ENCODE measurements at places on chromosomes 7 and 10. TPM values are rescaled to one million over a fixed set of nuclear protein-coding genes. Genes with fewer than 3 reads are reported as not detected.

GRCh38 chr7:138092486-138093028 is 16.3 kb downstream of the AKR1D1 start:
- no peak for DNase-seq
- H3K4me3 ChIP-seq = no peak overlapping the region
- H3K36me3 ChIP-seq = no peaks in the 10 kb centered on the region
- H3K27ac ChIP-seq = no peak overlapping the region
- H3K4me1 ChIP-seq = no peaks in the 10 kb centered on the region

DNA sequence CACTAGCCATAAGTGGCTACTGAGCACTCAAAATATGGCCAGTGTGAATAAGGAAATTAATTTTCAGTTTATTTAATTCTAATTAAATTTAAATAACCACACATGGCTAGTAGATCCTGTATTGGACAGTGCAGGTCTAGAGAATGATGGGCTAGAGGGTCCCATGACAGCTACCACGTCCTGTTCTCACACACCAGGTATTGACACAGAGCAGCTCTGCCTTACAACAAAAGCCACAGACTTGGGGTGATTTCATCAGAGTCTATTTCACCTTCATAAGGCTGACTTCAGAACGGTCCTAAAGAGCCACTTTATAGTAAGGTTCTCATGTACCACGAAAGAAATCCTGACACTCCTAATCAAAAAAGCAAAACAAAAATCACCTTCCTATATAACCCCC is 111.3 kb downstream of the UBE2H start:
- H3K4me3 ChIP-seq = no peak overlapping the region
- H3K36me3 ChIP-seq = peaks cover 18% of the 10 kb centered on the region
- H3K4me1 ChIP-seq = peaks cover 45% of the 10 kb centered on the region
- no peak overlapping the region for H3K27ac ChIP-seq

The LEP gene
- total RNA-seq = not detected

The HTR5A gene
- total RNA-seq = not detected

GRCh38 chr10:119750391-119751230 is 24.8 kb downstream of the INPP5F start:
- peaks cover 5% of the 10 kb centered on the region for H3K4me1 ChIP-seq
- H3K27me3 ChIP-seq = no peaks in the 10 kb centered on the region
- H3K36me3 ChIP-seq = no peaks in the 10 kb centered on the region
- H3K4me3 ChIP-seq = no peak overlapping the region
- no peak for DNase-seq

DNA sequence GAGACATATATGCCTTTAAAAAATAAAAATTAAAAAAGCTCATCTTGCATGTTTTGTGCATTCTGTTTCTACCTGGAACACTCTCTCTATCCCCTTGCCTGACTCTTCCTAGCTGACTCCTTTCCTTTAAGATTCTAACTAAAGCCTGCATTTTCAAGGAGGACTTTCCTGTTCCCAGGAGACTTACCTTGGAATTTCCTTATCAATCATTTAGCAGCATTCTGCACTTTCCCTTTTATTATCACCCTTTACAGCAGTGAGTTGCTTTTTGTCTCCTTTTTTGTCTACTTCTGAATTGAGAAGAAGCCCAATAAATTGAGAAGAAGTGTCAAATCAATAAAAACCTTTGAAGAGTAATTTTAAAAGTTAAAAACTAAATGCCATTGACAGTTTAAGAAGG is 142.2 kb upstream of the TMEM196 start:
- no peaks in the 10 kb centered on the region for H3K27me3 ChIP-seq
- no peak overlapping the region for H3K4me3 ChIP-seq
- no peak overlapping the region for H3K27ac ChIP-seq
- H3K36me3 ChIP-seq = no peaks in the 10 kb centered on the region

GRCh38 chr10:34473174-34474008 is 341.7 kb downstream of the PARD3 start:
- no peak overlapping the region for H3K4me3 ChIP-seq
- no peak for DNase-seq
- H3K36me3 ChIP-seq = no peaks in the 10 kb centered on the region
- H3K27me3 ChIP-seq = no peaks in the 10 kb centered on the region

The FAM25C gene
- not detected for total RNA-seq

- H3K36me3 ChIP-seq = no peaks in the 10 kb centered on the region
- DNase-seq = no peak
- H3K4me1 ChIP-seq = peaks cover 73% of the 10 kb centered on the region
- no peaks in the 10 kb centered on the region for H3K27me3 ChIP-seq
- H3K4me3 ChIP-seq = no peak overlapping the region
Observed at GRCh38 chr10:132541601-132542011, 4.0 kb downstream of the INPP5A start.

DNA sequence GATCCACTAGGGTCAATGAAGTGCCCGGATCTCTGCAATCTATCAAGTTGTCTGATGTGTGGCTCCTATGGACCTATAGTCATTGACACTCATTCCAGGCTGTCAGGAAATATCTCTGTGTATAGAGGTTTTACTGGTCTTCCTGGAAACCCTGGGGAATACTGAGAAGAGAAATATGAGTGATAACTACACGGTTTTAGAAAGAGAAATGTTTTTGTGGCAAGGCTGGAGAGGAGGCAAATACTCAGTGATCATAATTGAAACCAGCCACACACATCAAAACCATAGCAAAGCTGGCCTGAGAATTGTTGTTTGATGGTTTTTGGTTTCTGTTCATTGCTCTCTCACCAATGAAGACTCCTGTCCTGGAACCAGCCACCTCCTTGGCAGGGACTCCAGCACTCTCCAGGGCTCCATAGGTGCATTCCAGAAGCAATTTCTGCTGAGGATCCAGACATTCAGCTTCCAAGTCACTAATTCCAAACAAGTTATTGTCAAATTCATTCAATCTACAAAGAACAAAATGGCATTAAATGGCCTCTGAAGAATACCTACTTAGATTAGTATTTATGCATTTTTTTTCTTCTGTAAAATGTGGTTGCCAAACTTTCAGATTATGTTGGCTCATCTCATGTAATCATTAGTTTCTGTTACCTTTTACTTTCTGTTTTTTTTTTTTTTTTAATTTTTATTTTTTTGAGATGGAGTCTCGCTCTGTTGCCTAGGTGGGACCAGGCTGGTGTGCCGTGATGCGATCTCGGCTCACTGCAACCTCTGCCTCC is 108.6 kb upstream of the ABI1 start:
- no peaks in the 10 kb centered on the region for H3K4me1 ChIP-seq
- no peak for DNase-seq
- H3K36me3 ChIP-seq = no peaks in the 10 kb centered on the region
- no peak overlapping the region for H3K4me3 ChIP-seq

- H3K4me1 ChIP-seq = no peaks in the 10 kb centered on the region
- no peaks in the 10 kb centered on the region for H3K36me3 ChIP-seq
- no peak overlapping the region for H3K27ac ChIP-seq
- H3K4me3 ChIP-seq = no peak overlapping the region
- no peak for DNase-seq
- no peaks in the 10 kb centered on the region for H3K27me3 ChIP-seq
Observed at GRCh38 chr10:122856902-122857301, 11.2 kb upstream of the CUZD1 start.

The TMEM209 gene
- 8.7 TPM for total RNA-seq

GRCh38 chr10:31927565-31927883 is 1.1 kb downstream of the ARHGAP12 start:
- H3K27me3 ChIP-seq = no peaks in the 10 kb centered on the region
- H3K4me1 ChIP-seq = peaks cover 41% of the 10 kb centered on the region
- no peak for DNase-seq
- H3K4me3 ChIP-seq = peak overlapping the region; percentile 94

The BMPER gene
- 4.2 TPM for total RNA-seq

DNA sequence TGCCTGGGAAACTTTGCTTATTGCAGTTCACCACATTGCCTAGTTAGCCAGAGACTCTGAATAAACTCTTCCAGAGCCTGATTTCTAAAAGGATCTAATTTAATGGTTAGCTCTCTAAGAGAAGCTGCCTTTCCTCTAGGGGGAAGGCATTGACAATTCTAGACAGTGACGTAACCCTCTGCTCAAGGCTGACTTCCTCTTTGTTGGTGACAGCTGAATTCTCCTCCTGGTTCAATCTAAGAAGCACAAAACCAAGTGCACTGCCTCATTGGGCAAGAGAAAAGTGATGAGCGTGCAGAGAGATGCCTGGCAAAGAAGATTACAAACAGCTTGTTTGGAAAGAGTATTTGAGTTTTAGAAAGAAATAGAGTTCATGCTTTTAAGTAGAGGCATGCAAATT is 102.7 kb downstream of the MACC1 start:
- H3K27me3 ChIP-seq = no peaks in the 10 kb centered on the region
- H3K4me3 ChIP-seq = no peak overlapping the region
- DNase-seq = no peak

The EMX2 gene
- not detected for total RNA-seq

GRCh38 chr7:111730476-111731300 is 168.4 kb upstream of the IMMP2L start:
- no peak overlapping the region for H3K4me3 ChIP-seq
- no peak overlapping the region for H3K27ac ChIP-seq
- no peak for DNase-seq
- no peaks in the 10 kb centered on the region for H3K4me1 ChIP-seq
- H3K36me3 ChIP-seq = peaks cover 46% of the 10 kb centered on the region

GRCh38 chr10:31426401-31426800 is 107.4 kb downstream of the ZEB1 start:
- no peaks in the 10 kb centered on the region for H3K27me3 ChIP-seq
- H3K4me3 ChIP-seq = no peak overlapping the region
- H3K27ac ChIP-seq = peak overlapping the region; percentile 37
- DNase-seq = no peak
- no peaks in the 10 kb centered on the region for H3K36me3 ChIP-seq
- H3K4me1 ChIP-seq = peaks cover 34% of the 10 kb centered on the region

DNA sequence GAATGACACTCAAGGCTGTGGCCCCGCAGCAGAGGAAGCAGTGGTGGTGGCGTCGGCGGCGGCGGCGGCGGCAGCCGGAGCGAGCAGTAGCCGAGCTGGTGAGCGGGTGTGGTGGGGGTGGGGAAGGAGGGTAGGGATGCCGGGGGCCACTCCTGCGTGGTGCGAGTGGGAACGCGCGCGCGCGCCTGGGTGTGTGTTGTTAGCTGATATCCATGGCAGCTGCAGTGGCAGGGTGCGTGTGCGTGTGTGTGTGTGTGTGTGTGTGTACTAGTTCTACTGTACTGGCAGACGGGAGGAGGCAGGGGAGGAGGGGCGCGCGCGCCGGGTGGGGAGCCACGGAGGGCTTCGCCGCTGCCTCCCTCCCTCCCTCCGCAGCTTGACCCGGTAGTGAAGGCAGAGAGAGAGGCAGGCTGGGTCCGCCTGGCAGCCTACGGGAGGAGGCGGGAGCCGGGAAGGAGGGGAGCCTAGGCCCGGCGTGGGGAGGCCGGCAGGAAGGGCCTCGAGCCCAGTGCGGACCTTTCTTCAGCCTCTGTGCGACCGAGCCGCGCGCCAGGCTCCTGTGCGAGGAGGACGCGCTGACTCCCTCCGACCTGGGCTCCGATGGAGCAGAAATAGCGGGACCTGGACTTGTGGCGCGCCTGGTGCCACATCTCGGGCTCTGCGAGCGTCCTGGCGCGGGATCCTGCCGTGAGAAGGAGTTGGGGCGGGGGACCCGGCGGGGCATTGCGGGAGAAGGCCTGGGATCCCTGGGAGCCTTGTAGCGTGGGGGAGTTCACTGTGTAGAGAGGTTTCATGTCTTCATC is at the start of gene MAGI2:
Gene MAGI2 (minus strand): TSS at position 110 of the 803 bp plus-strand sequence. CDS start 347 bp downstream, outside the sequence.
- H3K27ac ChIP-seq = peak within 1 kb of the TSS; percentile 96
- H3K27me3 ChIP-seq = no peaks in the 10 kb centered on the region
- peaks cover 6% of the 10 kb centered on the region for H3K36me3 ChIP-seq
- peak; percentile 94 for DNase-seq

The PPP1R17 gene
- total RNA-seq = not detected

The WIPF3 gene
- total RNA-seq = 10.4 TPM

The FAM107B gene
- total RNA-seq = 10.5 TPM

DNA sequence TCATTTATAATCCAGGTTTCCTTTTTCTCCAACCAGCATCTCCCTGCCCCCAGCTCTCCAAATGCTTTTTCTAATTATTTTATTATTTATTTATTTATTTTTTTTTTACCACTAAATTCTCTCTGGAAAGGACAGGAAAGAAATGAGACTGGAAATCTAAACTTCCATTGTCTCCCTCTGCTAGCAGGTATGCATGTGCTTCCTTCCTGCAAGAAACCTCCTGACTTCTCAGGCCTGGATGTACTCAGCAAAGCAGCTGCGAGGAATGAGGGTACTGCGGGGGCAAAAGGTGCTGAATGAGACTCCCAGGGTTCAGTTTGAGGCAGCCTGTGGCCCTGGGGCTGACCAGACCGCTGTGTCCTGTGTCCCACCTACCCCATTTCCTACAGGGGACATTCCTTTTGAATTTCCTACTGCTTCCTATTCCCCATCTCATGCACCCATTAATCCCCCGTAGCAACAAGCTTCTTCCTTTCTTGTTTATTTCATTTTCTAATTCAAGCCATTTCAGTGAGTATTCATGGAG is 324.6 kb upstream of the IGFBP3 start:
- no peak overlapping the region for H3K27ac ChIP-seq
- no peak overlapping the region for H3K4me3 ChIP-seq
- no peaks in the 10 kb centered on the region for H3K27me3 ChIP-seq
- DNase-seq = no peak
- H3K36me3 ChIP-seq = no peaks in the 10 kb centered on the region

DNA sequence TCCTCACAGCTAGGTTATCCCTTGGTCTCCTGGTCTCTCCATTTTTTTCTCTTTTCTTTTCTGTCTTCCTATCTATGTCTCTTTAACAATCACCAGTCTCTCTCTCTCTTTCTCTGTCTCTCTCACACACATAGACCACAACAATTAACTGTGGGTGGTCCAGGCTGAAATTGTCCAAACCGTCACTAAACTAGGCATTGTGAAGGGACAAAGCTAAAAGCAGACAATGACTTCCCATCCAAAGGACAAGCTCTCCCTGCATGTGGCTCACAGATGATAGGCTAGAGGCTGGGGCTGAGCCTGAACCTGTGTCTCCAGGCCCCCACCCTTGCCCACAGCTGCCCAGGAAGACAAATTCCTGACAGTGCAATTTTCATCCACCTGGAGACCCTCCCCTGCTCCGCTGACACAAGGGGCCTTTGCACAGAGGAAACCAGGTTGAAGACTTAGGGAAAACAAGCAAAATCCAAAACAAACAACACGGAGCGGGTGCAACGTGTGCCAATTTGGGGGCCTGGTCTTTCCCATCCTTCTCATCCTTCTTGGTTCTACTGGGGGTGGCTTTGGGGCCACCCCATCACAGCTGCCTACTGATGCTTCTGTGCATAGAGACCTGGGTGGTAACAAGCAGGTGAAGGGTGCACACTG is 755.4 kb downstream of the GRID1 start:
- H3K36me3 ChIP-seq = no peaks in the 10 kb centered on the region
- H3K27ac ChIP-seq = no peak overlapping the region
- no peak overlapping the region for H3K4me3 ChIP-seq
- no peaks in the 10 kb centered on the region for H3K27me3 ChIP-seq
- peak; percentile 80 for DNase-seq

The STEAP4 gene
- 48.7 TPM for total RNA-seq

GRCh38 chr7:156954941-156955340 is 5.4 kb downstream of the NOM1 start:
- no peak overlapping the region for H3K27ac ChIP-seq
- H3K36me3 ChIP-seq = peaks cover 70% of the 10 kb centered on the region

DNA sequence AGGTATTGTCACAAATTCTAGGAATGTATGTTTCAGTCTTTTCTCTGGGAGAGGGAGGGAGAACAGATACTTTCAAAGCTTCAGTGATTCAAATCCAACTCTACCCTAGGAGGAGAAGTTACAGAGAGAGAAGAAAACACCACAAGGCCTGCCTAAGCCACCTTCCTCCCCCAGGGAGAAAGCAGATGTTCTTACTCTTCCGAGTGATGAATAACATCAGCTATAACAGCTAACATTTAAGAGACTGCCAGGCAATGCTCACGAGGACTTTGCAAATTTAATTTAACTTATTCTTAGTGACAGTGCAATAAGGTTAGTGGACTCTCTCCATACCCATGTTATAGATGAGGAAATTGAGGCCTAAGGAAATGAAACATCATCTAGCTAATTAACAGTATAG is 36.8 kb downstream of the TAS2R41 start:
- no peak for DNase-seq
- no peak overlapping the region for H3K4me3 ChIP-seq
- H3K27me3 ChIP-seq = no peaks in the 10 kb centered on the region

The UNCX gene
- total RNA-seq = not detected
